ENCODE measurements at places on chromosomes 7 and 10.

GRCh38 chr10:133231946-133232574, 2.0 kb downstream of the UTF1 start:
- no peak for DNase-seq

DNA sequence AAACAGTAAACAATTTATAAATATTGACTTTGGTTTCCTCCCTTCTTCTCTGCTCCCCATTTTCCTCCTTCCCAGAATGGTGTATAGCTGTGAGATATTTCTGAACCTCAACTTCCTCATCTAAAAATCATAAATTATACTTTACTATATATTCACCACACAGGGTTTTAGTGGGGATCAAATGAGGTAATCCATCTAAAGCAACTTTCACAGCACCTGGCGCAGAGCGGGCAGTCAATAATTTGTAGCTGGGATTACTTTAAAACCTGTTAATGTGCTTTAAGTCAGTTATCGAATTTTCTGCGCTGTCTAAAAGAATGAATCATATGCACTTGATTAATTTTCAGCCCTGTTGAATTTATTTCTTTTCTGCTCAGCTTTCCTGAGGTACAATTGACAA, 172.7 kb downstream of the PTEN start:
- no peak for DNase-seq

- no peak for DNase-seq
These were observed 83.9 kb downstream of the CXCL12 start for GRCh38 chr10:44300666-44301649.

DNA sequence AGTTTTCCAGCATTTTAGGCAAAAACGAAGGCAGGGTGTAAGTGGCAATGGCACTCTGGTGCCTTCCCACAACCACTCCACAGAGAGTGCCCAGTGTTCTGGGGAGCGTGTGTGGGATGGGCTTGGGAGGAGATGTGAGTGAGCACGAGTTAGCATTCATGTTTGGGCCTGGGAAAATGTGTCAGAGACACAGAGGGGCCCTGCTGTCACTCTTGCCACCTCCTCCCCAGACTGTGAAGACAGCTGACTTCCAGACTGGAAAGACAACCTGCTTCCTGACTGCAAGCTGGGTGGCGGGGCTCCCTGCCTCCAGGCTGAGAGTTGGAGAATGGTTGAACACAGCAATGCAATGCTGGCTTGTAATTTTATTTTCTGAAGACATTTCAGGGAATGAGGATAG, 454.5 kb upstream of the ZMIZ1 start:
- no peak for DNase-seq

DNA sequence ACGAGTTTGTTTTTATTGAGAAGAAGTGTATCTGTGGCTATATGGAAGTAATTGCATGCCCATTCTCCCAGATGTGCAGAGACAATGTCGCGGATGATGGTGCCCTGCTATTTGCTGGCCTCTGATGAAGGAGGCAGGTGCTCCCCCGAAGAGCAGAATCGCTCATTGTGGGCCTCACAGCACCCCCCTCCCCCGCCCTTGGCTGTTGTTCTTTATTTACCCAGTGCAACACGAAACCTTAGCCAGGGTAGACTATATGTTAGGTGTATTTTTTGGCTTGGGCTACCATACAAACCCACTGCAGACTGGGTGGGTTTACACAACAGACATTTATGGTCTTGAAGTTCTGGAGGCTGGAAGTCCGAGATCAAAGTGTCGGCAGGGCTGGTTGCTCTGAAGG, 3.4 kb upstream of the ADCY1 start:
- DNase-seq = no peak

DNA sequence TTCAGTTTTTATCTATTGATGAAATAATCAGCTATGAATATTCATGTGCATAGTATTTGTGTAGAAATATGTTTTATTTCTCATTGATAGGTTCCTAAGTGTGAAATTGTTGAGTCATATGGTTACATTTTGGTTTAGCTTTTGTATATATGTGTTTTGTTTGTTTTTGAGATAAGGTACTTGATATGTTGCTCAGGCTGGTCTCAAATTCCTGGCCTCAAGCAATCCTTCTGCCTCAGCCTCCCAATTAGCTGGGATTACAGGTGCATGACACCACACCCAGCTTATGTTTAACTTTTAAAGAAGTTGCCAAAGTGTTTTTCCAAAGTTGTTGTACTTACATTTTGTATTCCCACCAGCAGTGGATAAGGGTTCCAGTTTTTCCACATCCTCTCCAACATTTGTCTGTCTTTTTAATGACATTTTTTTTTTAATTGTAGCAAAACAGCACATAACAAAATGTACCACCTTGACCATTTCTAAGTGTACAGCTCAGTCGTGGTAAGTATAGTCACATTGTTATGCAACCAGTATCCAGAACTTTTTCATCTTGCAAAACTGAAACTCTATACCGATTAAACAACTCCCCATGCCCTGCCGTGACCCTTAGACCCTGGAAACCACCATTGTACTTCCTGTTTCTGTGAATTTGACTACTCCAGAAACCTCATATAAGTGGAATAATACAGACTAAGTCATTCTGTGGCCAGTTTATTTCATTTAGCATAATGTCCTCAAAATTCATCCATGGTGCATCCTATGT, 12.6 kb upstream of the UBE2D1 start:
- DNase-seq = no peak

- no peak for DNase-seq
These were observed 179.7 kb downstream of the PRKCQ start for GRCh38 chr10:6400331-6400730.

DNA sequence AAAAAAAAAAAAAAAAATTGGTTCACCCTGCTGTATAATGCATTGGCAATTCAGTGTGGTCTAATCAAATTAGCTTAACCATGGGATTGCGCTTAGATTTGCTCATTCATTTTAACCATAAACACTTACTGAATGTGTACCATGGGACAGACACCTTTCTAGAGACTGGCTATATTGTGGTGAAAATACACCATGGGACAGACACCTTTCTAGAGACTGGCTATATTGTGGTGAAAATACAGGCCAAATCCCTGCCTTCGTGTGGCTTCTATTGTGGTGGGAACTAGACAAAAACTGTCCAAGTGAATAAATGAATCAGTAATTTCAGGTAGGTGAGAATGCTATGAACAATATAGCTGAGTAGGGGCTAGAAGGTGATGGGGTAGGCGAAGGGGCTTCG, 10.2 kb upstream of the REPIN1 start:
- no peak for DNase-seq

DNA sequence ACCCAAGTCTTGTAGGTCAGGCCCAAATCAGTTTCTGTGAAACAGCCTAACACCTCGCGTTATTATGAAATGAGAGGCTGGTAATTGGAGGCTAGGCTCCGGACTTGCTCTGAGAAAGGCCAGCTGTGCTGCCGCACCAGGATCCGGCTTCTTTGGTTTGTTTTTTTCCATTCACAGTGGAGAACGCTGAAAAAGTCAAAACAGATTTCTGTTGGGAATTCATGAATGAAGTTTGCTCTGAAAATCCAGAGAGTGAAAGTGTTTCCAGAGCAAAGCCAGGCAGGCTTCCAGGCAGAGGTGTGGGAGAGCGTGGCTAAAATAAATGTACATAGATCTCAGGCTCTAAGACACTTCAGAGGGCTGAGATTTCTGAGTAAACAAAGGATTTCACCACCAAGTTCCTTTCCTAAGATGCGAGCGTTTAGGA, 240.1 kb downstream of the TRIL start:
- no peak for DNase-seq

DNA sequence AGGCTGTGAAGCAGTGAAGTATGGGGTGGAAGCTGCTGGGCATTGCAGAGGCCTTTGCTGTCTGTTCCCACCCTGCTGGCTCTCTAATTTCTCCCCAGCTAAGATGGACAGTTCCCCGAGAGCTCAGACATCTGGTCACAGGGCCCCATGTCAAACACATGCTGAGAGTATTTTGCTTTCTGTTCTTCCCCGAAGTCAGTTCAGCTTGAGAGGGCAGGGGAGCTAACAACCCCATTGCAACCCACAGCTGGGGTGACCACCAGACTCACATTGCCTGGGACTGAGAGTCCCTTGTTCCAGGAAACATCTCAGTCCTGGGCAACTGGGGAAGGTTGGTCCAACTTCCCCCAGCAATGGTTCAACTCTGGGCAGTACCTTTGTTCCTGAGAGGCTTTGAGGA, 52.8 kb downstream of the ABCA13 start:
- DNase-seq = no peak

DNA sequence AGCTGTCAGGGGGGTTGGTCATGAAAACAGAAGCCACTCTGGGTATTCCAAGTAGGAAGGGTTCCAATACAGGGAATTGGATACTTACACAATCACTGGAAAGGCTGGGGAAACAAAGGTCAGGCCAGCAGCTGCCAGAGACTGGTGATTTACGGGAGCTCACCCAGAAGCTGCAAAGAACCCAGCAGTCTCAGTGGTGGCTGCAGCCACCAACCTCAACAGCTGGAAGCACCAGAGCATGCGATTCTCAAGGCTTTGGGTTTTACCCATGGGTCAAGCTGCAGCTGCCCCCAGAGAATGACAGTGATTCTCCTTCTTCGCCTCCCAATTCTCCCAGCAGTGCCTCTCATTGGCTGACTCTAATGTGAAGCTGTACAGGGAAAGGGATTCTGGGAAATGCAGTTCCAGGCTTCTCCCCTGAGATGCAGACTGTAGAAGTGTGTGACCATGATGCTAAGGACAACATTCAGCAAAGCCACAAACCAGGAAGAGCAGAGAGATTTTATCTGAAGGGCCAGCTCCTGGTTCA, 107.2 kb upstream of the TCF7L2 start:
- DNase-seq = no peak

- DNase-seq = no peak
These were observed 600.9 kb upstream of the NRP1 start for GRCh38 chr10:33935350-33935749.
